Fibroblast of lung (primary cell): ENCODE measurements at places on chromosomes 6 and 20. TPM values are rescaled to one million over a fixed set of nuclear protein-coding genes. Genes with fewer than 3 reads are reported as not detected.

IL17F gene
- polyA plus RNA-seq: not detected in 2 replicates

STMND1 gene
- 0.06 TPM in 1 of 2 replicates, not detected in the other for polyA plus RNA-seq

RNF217 gene
- 9.8 and 19.5 TPM in 2 replicates for polyA plus RNA-seq

PRRC2A gene
- polyA plus RNA-seq: 26.9 and 50.7 TPM in 2 replicates

TAF4 gene
- 2.6 and 4.2 TPM in 2 replicates for polyA plus RNA-seq

NDUFAF4 gene
- polyA plus RNA-seq: 25.9 and 33.3 TPM in 2 replicates

FUT9 gene
- not detected in 2 replicates for polyA plus RNA-seq

CNKSR3 gene
- polyA plus RNA-seq: 5.5 and 9.7 TPM in 2 replicates

TRIM31 gene
- not detected in 2 replicates for polyA plus RNA-seq

MAP1LC3A gene
- 14.0 and 19.3 TPM in 2 replicates for polyA plus RNA-seq

PAX1 gene
- polyA plus RNA-seq: not detected in 2 replicates

MUCL3 gene
- polyA plus RNA-seq: 0.01 TPM in 1 of 2 replicates, not detected in the other

FLRT3 gene
- 2.9 and 10.8 TPM in 2 replicates for polyA plus RNA-seq

PACRG gene
- 0.30 and 0.77 TPM in 2 replicates for polyA plus RNA-seq
